ENCODE measurements at places on chromosomes 11 and 22.

GRCh38 chr22:42623301-42623751, 8.6 kb upstream of the POLDIP3 start:
- DNase-seq: no peak
- no peak overlapping the region for H3K4me3 ChIP-seq
- H3K36me3 ChIP-seq: peaks cover 75% of the 10 kb centered on the region
- H3K27ac ChIP-seq: peak overlapping the region; percentile 44

DNA sequence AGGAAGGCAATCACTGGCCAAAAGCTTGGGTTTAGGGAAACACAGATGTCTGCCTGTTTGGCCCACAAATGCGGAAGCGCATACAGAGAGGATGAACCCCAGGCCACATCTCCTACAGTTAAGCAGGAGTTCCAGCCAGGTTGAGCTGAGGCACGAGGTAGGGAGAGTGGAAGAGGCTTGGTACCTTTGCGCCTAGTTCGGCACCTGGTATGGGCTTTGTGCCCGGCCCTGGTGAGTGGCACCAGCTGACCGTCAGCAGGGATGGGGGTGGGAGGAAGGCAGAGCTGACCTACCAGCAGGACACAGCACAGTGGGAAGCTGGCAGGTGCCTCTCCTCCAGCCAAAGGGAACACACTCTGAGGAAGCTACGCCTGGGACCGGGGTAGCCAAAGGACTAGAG, 57.6 kb downstream of the KCNC1 start:
- no peak overlapping the region for H3K27ac ChIP-seq
- H3K4me1 ChIP-seq: no peaks in the 10 kb centered on the region
- no peaks in the 10 kb centered on the region for H3K36me3 ChIP-seq
- DNase-seq: no peak

DNA sequence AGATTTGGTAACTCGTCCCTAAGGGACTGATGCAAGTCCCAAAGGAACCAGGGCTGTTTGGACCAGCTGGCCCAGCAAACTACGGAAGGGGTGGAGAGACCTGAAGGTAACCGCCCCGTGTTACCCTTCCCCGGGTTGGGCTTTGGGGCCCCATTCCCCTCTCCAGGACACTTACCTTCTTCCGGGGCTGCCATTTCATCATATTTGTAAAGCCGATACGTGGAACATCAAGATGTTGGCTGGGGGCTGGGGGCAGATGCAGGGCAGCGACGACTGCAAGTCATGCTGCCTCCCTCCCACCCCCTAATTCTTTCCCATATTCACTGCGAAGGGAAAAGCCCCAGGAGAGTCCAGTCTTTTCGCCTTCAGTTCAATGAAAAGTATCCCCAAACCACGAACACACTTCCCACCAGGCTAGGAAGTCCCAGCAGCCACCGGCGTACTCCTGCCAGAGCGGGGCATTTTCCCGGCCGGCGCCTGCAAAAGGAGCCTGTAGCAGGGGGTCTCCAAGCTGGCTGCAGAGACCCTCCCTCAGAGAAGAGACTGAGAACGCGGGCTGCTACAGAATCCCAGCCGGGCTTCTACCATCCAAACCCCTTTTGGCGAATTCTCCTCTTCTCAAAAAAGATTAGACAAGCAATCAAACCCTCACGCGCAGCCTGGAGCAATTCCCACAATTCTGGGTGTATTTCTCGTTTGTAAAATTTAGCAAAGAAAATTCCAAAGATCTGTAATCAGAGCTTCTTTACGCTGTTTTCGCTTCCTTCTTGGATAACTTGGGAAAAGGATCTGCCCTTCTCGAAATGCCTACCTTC, 236.7 kb downstream of the TTC28 start:
- peak; percentile 63 for DNase-seq
- H3K4me3 ChIP-seq: peak overlapping the region; percentile 69
- H3K4me1 ChIP-seq: peaks cover 16% of the 10 kb centered on the region
- H3K27ac ChIP-seq: peak overlapping the region; percentile 76
- H3K36me3 ChIP-seq: no peaks in the 10 kb centered on the region
- no peaks in the 10 kb centered on the region for H3K27me3 ChIP-seq

GRCh38 chr22:46824344-46824909, 62.0 kb downstream of the TBC1D22A start:
- H3K4me3 ChIP-seq: no peak overlapping the region
- no peaks in the 10 kb centered on the region for H3K27me3 ChIP-seq
- no peak overlapping the region for H3K27ac ChIP-seq
- H3K36me3 ChIP-seq: peaks cover 9% of the 10 kb centered on the region
- no peak for DNase-seq

DNA sequence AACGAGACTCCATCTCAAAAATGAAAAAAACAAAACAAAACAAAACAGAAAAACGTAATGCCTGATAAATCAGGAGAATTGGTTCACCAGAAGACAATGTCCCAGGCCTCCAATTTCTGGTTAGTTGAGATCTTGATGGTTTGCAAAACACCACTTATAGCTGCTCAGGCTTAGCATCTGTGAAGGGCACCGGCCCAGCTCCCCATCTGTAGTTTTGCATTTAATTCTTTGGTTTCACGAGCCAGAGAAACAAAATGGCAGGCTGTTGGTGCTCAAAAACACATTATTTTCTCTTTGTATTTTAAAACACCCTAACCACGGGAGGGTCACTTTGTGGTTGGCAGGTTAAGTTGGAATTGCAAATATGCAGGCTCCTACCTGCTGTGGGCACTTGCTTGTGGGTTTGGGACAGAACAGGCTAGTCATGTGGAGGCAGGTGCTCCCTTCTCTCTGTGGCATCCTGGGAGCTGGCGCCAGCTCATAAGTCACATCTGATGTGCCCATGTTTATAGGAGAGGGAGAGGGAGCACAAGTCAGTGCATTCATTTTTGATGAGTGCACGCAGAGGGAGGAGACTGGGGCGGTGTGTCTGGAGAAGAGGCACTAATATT, 145.9 kb downstream of the CEP164 start:
- no peak for DNase-seq
- no peak overlapping the region for H3K4me3 ChIP-seq
- no peaks in the 10 kb centered on the region for H3K27me3 ChIP-seq
- peaks cover 5% of the 10 kb centered on the region for H3K36me3 ChIP-seq
- H3K27ac ChIP-seq: no peak overlapping the region

- no peak for DNase-seq
- H3K27me3 ChIP-seq: peaks cover 8% of the 10 kb centered on the region
- H3K4me3 ChIP-seq: no peak overlapping the region
- no peaks in the 10 kb centered on the region for H3K36me3 ChIP-seq
- H3K4me1 ChIP-seq: no peaks in the 10 kb centered on the region
Measured at GRCh38 chr11:17683377-17684161, 35.8 kb upstream of the MYOD1 start.

DNA sequence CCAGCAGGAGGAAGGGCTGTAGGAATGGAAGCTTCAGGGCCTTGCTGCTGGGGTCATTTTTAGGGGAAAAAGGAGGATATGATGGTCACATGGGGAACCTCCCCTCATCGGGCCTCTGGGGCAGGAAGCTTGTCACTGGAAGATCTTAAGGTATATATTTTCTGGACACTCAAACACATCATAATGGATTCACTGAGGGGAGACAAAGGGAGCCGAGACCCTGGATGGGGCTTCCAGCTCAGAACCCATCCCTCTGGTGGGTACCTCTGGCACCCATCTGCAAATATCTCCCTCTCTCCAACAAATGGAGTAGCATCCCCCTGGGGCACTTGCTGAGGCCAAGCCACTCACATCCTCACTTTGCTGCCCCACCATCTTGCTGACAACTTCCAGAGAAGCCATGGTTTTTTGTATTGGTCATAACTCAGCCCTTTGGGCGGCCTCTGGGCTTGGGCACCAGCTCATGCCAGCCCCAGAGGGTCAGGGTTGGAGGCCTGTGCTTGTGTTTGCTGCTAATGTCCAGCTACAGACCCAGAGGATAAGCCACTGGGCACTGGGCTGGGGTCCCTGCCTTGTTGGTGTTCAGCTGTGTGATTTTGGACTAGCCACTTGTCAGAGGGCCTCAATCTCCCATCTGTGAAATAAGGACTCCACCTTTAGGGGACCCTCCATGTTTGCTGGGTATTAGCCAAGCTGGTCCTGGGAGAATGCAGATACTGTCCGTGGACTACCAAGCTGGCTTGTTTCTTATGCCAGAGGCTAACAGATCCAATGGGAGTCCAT, 14.1 kb downstream of the IL10RA start:
- DNase-seq: no peak
- H3K36me3 ChIP-seq: no peaks in the 10 kb centered on the region
- H3K27ac ChIP-seq: no peak overlapping the region
- peaks cover 19% of the 10 kb centered on the region for H3K4me1 ChIP-seq

DNA sequence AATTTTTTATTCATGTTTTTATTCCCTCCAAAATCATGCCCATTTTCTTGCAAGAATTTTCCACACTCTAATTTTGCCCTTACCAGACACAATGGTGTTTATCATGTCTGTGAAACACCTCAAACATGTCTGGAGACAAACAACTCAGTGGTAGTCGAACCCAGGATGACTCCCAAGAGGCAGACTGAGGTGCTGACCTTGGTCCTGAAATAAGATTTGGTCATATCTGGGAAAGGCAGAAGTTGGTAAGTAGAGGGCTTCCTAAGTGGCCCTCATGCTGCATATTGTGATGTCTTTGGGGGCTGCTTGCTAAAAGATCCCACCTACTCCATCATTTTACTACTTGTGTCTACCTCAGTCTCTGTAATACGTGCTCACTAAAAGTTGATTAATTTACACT, 369.4 kb upstream of the ISX start:
- DNase-seq: no peak
- H3K36me3 ChIP-seq: no peaks in the 10 kb centered on the region
- H3K27me3 ChIP-seq: peaks cover 7% of the 10 kb centered on the region
- H3K4me1 ChIP-seq: no peaks in the 10 kb centered on the region
- no peak overlapping the region for H3K4me3 ChIP-seq

Data from heart left ventricle (tissue), 16 donors.